CD4-positive, alpha-beta T cell treated with Interleukin-1 beta for 1 hour (primary cell): ENCODE measurements at places on chromosomes 3 and 15.
A peak's percentile ranks its signal among the peaks of the same experiment; 100 is the strongest.

GRCh38 chr3:184756151-184757021, 44.5 kb upstream of the MAGEF1 start:
- no peak for DNase-seq

GRCh38 chr15:81296673-81297072, 27.3 kb downstream of the STARD5 start:
- peak; percentile 81 for DNase-seq

- no peak for DNase-seq
These were observed 170.1 kb upstream of the ONECUT1 start for GRCh38 chr15:52960283-52960682.

DNA sequence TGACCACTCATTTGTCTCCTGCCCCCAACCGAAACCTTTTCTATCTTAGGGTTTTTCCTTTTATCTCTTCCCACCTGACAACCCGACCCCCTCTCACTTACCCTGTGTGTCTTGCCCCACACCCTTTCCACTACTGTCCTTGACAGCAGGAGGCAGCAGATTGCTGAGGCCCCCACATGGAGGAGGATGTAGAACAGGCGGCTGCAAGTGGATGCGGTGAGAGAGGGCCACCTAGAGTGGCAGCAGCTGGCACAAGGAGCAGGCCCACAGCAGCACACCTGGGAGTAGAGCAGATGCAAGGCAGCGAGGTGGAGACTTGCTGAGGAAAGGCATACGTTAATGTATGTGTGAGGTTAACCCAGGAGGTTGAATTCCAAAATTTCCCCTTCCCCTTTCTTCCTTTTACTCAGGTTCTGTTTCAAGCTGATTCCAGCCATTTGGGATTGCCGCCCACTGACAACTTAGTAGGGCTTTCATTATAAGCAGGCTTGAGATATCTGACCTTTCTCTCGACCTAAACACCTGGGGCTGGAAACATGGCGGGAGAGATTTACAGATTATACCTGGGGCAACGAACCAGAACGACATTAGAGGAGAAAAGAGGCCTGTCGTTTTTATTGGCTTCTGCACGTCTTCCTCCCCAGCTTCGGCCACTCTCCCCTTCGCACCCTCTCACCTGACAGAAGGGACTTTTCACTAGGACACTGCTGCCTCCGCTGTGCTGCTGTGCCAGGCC, 643 bp downstream of the SERINC4 start:
- DNase-seq = no peak

GRCh38 chr3:195098741-195099525, 172.0 kb downstream of the XXYLT1 start:
- DNase-seq = no peak

- DNase-seq = no peak
These were observed 206.1 kb upstream of the PROK2 start for GRCh38 chr3:71991046-71991445.

GRCh38 chr15:41727143-41727542, 47.1 kb upstream of the MAPKBP1 start:
- DNase-seq = no peak

GRCh38 chr3:70108546-70108945, 109.0 kb downstream of the SAMMSON start:
- DNase-seq = no peak

GRCh38 chr3:59084583-59084982, 34.8 kb upstream of the CFAP20DC start:
- no peak for DNase-seq

GRCh38 chr3:65004306-65004705, 316.5 kb upstream of the ADAMTS9 start:
- DNase-seq = no peak

- no peak for DNase-seq
These were observed 54.3 kb downstream of the LIPC start for GRCh38 chr15:58486062-58486461.

DNA sequence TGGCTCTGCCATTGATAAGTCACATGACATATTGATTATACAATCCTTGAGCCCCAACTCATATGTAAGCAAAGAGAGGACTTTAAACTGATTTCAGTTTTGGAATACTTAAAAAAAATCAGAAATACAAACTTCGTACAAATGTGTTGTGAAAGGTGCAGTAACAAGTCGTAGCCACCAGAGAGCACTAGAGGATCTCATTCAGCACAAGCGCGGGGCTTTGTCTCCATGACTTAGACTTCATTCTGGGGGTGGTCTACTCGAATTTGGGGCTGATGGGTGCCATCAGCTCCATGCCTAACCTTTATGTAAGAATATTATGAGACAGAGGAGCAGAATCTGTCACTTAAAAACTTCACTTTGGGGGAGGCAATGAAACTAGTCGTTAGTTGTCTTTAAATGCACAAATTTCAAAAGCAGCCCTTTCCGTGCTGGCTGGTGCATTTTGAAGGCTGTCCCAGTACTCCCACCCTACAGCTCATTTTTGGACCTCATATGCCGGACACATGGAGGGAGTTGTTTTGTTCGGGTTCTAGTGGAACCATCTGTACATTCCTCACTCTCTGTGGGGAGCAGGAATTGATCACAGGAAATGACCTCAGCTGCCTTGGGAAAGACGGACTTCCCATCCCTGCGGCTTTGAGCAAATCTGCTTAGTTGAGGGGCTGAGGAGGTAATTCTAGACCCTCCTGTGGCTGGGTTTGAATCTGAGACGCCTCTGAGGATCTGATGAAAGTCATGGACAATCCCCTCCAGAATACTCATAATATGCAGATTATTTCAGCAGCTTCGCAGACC, 27.5 kb upstream of the MASP1 start:
- peak; percentile 17 for DNase-seq

DNA sequence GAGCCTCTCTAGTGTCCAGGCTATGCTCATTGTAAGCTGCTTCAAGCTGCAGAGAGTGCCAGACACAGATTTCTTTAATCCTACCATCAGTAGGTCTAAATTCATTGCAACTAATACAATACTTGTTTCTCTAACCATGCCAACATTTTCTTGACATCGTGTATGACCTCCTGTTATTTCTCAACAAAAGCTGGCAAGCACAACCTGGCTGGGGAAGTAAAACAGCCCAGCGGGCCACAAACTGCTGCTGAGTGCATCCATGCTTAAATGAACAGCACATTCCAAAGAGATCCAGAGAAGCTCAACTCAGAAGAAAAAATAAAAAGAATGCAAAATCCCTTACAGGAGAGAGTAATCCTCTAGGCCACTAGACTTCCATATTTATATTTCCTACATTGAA, 36.5 kb downstream of the GMNC start:
- no peak for DNase-seq

GRCh38 chr3:127495821-127496655, 94.5 kb downstream of the TPRA1 start:
- no peak for DNase-seq

- no peak for DNase-seq
These were observed 3.5 kb upstream of the CLRN1 start for GRCh38 chr3:150975992-150976368.

DNA sequence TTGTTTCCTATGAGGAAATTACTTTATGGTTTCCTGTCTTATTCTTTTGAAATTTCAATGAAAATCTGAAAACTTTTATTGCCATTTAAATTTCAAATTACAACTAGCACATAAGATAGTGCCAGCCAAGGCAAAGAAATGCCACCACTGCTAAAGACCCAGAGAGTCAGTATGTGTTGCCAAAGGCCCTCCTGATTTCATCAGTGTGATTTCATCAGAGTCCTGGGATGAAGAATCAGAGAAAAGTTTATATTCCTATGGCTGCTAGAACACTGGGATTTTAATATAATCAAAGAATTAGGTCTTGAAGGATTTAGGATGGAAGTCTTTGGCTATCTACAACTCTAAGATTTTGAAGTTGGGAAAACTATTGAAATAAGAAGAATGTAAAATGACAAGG, 434.2 kb upstream of the CCDC54 start:
- DNase-seq = no peak

GRCh38 chr3:71119171-71119570, 464.4 kb downstream of the FOXP1 start:
- no peak for DNase-seq

GRCh38 chr3:52317208-52318000, 1.3 kb downstream of the DNAH1 start:
- peak; percentile 76 for DNase-seq

DNA sequence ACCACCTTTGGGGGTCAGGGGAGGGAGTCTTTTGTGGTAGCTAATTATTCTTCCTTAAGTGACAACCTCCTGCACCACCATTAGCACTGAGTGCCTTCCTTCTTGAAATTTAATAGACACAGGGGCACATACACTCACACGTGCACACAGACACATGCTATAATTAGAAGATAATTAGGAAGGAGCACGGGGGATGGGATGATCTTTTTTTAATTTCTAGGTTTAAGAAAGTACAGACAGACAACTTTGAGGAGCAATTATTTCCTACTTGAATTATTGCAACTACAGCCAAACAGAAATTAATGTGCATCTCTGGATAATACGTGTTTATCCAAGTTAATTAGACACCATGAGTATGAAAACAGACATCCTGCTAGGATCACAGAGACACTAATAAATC, 44.8 kb upstream of the GUCA1C start:
- DNase-seq = no peak

GRCh38 chr3:171286580-171287249, 173.5 kb downstream of the TNIK start:
- DNase-seq = peak; percentile 18

DNA sequence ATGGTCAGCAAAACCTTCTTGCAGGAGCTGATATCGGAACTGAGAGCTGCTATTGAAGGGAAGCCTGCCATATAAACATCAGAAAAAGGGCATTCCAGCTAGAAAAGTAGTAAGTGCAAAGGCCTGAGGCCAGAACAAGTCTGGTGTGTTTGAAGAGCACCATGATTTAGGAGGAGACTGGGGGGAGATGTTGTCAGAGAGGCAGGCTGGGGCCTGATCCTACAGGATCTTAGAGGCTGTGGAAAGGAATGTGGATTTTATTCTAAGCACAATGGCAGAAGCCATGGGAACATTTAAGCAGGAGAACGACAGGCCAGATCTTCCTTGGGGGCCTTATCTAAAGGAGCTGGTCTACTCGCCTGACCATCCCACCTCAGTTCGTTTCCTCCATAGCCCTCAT, 5.1 kb upstream of the MUC13 start:
- no peak for DNase-seq

DNA sequence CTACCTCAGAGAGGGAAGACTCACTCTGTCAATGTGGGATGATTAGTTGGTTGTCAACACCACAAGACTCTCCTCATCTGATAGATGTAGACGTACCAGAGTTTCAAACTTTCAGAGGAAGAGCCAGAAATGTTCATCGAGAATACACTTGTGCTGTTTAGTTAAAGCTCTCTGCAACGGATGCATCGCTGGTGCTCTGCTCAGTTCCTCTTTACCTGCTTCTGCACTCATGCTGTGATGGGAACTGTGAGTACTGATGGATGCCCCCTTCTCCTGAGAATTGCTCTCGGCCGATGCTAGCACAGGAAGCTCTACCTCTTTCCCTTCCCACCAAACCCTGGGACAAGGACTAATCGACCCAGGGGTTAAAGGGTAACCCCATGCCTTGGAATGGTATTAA, 51.8 kb upstream of the CCDC54 start:
- no peak for DNase-seq

- no peak for DNase-seq
These were observed 45.0 kb upstream of the FSTL1 start for GRCh38 chr3:120495809-120496208.

- DNase-seq = no peak
These were observed 100.4 kb upstream of the TP63 start for GRCh38 chr3:189530822-189531221.

DNA sequence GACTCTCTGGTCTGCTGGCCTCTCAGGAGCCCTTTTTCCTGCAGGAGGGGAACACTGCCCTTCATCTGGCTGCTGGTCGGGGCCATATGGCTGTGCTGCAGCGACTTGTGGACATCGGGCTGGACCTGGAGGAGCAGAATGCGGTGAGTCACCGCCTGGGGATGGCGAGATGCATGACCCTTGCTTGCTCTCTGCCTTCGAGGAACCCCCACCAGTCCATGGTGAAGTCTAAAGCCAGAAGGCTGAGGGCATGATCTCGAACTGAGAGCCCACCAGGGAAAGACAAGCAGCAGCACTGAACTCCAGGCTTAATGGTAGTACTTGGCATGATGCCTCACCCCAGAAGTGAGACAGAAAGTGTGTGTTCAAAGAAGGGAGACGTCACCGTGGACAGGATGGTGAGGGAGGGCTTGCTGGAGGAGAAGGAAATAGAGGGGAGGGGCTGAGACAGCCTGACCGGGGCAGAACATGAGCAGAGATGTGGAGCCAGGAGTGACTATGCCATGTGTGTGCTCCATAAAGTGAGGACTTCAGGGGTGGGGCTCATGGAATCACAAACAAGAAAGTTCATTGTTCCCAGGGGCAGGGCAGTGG, 19.2 kb downstream of the ANKDD1A start:
- no peak for DNase-seq

DNA sequence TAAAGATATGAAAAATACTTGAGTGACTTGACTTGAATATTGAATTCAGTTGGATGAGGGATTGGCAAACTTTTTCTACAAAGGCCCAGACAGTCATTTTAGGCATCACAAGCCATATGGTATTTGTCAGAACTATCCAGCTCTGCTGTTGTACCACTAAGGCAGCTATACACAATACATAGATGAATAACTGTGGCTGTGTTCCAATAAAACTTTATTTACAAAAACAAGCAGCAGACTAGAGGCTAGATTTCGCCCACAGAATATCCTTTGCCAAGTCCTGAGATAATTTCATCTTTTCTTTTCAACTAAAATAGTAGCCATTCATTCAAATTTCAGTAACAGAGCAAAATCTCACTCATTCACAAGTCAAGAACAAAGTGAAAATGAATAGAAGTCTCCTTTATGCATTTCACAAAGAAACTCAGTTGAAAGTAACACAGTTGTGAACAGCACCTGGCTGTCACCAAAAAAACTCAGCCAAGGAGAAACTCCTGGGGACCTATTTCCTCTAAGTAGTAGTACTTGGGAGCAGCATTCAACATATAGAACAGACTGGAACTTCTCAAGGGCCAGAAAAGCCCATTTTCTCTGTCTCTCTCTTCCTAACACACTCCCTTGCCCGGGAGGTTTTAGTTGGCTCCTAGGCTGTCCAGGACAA, 56.3 kb downstream of the OSBPL10 start:
- DNase-seq = no peak

DNA sequence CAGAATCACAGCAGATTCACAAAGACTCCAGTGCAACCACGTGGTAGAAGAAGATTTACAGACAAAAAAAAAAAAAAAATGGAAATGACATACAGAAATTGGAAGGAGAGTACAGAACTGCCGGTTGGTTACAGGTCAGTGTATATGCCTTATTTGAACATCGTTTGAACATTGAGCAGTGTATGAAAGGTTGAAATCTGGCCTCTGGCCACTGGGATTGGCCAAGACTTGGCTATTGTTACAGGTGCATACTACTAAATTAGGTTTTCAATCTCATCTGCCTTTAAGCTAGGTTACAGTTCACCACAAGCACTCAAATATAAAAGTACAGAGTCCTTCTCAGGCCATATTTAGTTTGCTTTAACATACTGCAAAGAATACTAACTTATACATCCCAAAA, 59.8 kb downstream of the THBS1 start:
- DNase-seq = no peak

DNA sequence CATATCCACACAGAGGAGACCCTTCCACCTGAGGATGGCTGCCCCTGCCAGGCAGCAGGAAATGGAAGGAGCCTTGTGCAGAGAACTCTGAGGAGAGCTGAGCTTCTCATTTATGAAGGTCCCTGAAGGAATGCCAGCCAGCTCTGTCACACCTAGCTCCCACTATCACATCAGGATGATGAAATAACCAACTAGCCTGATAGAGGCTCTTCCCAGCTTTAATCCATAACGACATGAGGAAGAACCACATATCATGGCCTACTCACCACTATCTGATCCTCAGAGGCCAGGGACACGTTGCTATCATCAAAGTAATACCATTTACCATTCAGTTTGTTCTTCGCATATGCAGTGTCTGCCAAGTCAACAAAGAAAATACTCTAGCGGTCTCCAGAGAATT, 1.5 kb upstream of the C3orf62 start:
- no peak for DNase-seq
